ENCODE measurements at places on chromosomes 11 and 22. TPM values are rescaled to one million over a fixed set of nuclear protein-coding genes. Genes with fewer than 3 reads are reported as not detected.

WBP2NL gene
- not detected for total RNA-seq

MMP27 gene
- not detected for total RNA-seq

CNIH2 gene
- total RNA-seq, result 2.4 TPM

NCR3LG1 gene
- 2.1 TPM for total RNA-seq

TIRAP gene
- total RNA-seq, result 6.8 TPM

OR52B2 gene
- total RNA-seq, result not detected

SLCO2B1 gene
- total RNA-seq, result 2.9 TPM

FIBIN gene
- not detected for total RNA-seq

DAGLA gene
- 6.2 TPM for total RNA-seq

ANGPTL5 gene
- total RNA-seq, result 0.10 TPM

OR51F2 gene
- total RNA-seq, result not detected

OR4A16 gene
- not detected for total RNA-seq

SSTR3 gene
- not detected for total RNA-seq

KLHDC7B gene
- not detected for total RNA-seq

ACRV1 gene
- not detected for total RNA-seq

ATM gene
- 6.9 TPM for total RNA-seq

APOL5 gene
- not detected for total RNA-seq

LMO2 gene
- 0.36 TPM for total RNA-seq

SLC43A3 gene
- 0.52 TPM for total RNA-seq

PAX6 gene
- total RNA-seq, result 1.6 TPM

MRGPRD gene
- total RNA-seq, result not detected

MMP3 gene
- 0.48 TPM for total RNA-seq

MRGPRG gene
- total RNA-seq, result not detected

ESAM gene
- total RNA-seq, result 13.1 TPM

COPB1 gene
- total RNA-seq, result 115 TPM

CELSR1 gene
- total RNA-seq, result 28.0 TPM

LRRC4C gene
- not detected for total RNA-seq

SLC22A9 gene
- not detected for total RNA-seq

CLMP gene
- 23.7 TPM for total RNA-seq

VSTM5 gene
- total RNA-seq, result not detected

OR51B4 gene
- total RNA-seq, result not detected

TSSK2 gene
- total RNA-seq, result not detected

TPH1 gene
- 0.27 TPM for total RNA-seq

KLHL35 gene
- 0.63 TPM for total RNA-seq

PRDM11 gene
- 7.7 TPM for total RNA-seq

PGGHG gene
- total RNA-seq, result 6.8 TPM

RASSF7 gene
- 49.5 TPM for total RNA-seq

ANO9 gene
- total RNA-seq, result 1.3 TPM

ALKBH3 gene
- total RNA-seq, result 26.6 TPM

NEFH gene
- total RNA-seq, result 0.16 TPM

RIMBP3B gene
- total RNA-seq, result 0.71 TPM

TSGA10IP gene
- total RNA-seq, result not detected

GTSE1 gene
- total RNA-seq, result 31.7 TPM

JHY gene
- total RNA-seq, result 3.1 TPM

SCGB2A2 gene
- not detected for total RNA-seq

CARNS1 gene
- total RNA-seq, result 0.08 TPM

MN1 gene
- total RNA-seq, result 3.1 TPM

HEPN1 gene
- not detected for total RNA-seq

OR52E5 gene
- total RNA-seq, result not detected
